ENCODE measurements at places on chromosomes 5 and 9.

- no peak for DNase-seq
Measured at GRCh38 chr9:116394894-116395698, 241.5 kb downstream of the PAPPA start.

DNA sequence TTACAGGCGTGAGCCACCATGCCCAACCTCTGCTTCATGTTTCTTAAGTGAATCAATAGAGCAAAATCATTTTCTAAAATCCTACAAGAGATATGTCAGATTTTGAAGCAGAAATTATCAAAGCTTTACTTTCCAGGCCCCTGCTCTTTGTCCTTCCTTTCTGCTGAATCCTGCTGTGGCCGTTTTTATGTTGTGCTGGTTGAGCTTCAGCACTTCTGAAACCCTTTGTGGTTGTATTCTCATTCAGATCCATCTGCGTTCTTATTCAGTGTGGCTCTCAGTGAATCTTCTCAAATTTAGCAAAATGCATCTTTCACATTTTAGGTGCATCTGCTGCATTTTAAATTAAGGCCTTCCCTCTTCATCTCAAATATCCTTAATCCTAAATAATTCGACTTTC is 26.0 kb downstream of the JMY start:
- DNase-seq: no peak

DNA sequence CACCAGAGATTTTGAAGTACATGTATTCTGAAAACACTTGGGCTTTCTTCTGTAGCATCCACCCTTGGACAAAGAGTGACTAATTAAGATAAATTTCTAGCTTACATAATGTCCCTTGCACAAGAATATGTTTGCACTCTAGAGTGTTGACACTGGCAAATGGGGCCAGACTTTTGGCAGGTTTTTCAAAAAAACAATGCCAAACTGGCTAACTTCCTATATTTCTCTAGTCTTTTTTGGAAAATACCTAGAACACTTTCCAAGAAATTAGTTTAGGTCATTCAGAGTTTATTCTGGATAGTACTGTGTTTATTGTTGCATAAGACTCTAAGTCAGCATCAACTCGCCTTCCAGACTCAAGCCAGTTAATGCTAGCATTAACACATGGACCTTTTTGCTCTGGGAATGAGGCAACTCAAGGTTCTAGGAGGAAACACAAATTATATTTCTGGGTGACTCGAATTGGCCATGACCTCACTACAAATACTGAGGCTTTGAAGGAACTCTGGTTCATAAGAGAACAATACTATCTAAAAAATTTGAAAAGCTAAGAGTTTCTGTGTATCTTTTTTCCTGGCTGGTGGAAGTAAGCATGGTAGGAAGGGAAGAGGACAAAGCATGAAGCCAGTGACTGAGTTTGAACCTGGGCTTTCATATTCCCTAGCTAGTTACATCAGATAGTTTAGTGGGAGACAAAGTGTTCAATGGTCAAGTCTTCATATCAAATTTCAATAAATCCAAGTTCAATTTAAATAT is 101.6 kb downstream of the NREP start:
- no peak for DNase-seq

GRCh38 chr9:6467006-6467625 is 54.1 kb downstream of the UHRF2 start:
- no peak for DNase-seq

GRCh38 chr9:133334161-133334560 is 1.8 kb downstream of the SURF6 start:
- no peak for DNase-seq

- no peak for DNase-seq
Measured at GRCh38 chr5:166342402-166342801, 1949.0 kb upstream of the WWC1 start.

- no peak for DNase-seq
Measured at GRCh38 chr5:91928754-91929521, 545.8 kb upstream of the ARRDC3 start.
